ENCODE measurements at places on chromosomes 6 and 20.

GRCh38 chr6:11042750-11043377 lies 1.2 kb downstream of the ELOVL2 start:
- peaks cover 59% of the 10 kb centered on the region for H3K27me3 ChIP-seq
- DNase-seq = no peak
- peaks cover 8% of the 10 kb centered on the region for H3K4me1 ChIP-seq
- H3K27ac ChIP-seq = no peak overlapping the region
- peak overlapping the region; percentile 51 for H3K4me3 ChIP-seq

DNA sequence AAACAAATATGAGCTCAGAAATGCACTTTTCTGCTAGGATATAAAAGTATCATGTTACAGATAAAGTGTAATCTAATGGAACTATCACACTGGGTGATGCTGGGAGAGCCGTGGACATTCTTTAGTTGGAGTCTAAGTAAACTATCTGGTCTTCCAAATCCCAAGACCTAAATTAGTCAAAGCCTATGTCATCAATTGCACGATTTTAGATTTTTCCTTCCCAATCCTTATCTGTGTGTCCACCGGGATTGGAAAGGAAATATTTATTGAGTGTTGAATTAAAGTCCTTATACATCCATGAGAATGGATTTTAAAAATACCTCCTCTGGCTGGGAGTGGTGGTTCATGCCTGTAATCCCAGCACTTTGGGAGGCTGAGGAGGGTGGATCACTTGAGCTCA lies 19.6 kb upstream of the MRAP2 start:
- no peak for DNase-seq
- H3K27ac ChIP-seq = no peak overlapping the region
- peaks cover 4% of the 10 kb centered on the region for H3K27me3 ChIP-seq
- H3K4me1 ChIP-seq = no peaks in the 10 kb centered on the region
- H3K4me3 ChIP-seq = no peak overlapping the region

- no peaks in the 10 kb centered on the region for H3K27me3 ChIP-seq
- H3K36me3 ChIP-seq = peaks cover 4% of the 10 kb centered on the region
- H3K4me3 ChIP-seq = no peak overlapping the region
- DNase-seq = no peak
- no peaks in the 10 kb centered on the region for H3K4me1 ChIP-seq
Observed at GRCh38 chr6:166460473-166461437, 78.0 kb upstream of the MPC1 start.

GRCh38 chr20:52978851-52979250 lies 6.7 kb downstream of the TSHZ2 start:
- peaks cover under 1% of the 10 kb centered on the region for H3K4me1 ChIP-seq
- no peak overlapping the region for H3K27ac ChIP-seq
- peaks cover 25% of the 10 kb centered on the region for H3K27me3 ChIP-seq

DNA sequence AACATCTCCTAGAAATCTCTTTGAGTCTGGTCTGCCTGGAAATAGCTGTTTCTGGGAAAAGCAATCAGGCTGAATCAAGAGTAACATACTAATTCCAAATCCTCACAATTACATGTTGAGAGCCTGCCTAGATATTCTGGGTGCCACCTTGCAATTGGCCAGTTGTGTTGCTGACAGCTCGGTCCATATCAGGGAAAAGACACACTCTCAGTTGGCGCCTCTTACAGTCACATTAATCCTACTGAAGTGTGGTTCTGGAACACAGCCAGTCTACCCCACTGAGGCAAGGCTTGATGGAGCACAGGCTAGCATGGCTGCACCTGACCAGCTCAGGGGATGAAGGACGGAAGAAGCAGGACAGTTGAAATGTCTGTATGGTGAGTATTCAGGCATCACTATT lies 121.4 kb upstream of the TAB2 start:
- no peak overlapping the region for H3K4me3 ChIP-seq
- H3K27ac ChIP-seq = no peak overlapping the region
- no peak for DNase-seq
- H3K27me3 ChIP-seq = no peaks in the 10 kb centered on the region
- peaks cover 58% of the 10 kb centered on the region for H3K36me3 ChIP-seq

GRCh38 chr6:90978046-90978445 lies 391.2 kb upstream of the MAP3K7 start:
- no peaks in the 10 kb centered on the region for H3K27me3 ChIP-seq
- no peak overlapping the region for H3K27ac ChIP-seq
- DNase-seq = no peak
- H3K4me1 ChIP-seq = no peaks in the 10 kb centered on the region

GRCh38 chr6:106885679-106886078 lies 88.8 kb downstream of the CD24 start:
- peaks cover 25% of the 10 kb centered on the region for H3K27me3 ChIP-seq
- no peaks in the 10 kb centered on the region for H3K36me3 ChIP-seq
- H3K27ac ChIP-seq = no peak overlapping the region
- H3K4me1 ChIP-seq = no peaks in the 10 kb centered on the region
- H3K4me3 ChIP-seq = no peak overlapping the region
- DNase-seq = no peak

GRCh38 chr20:22684072-22684762 lies 99.8 kb upstream of the FOXA2 start:
- no peaks in the 10 kb centered on the region for H3K27me3 ChIP-seq
- H3K4me1 ChIP-seq = peaks cover 2% of the 10 kb centered on the region
- no peak overlapping the region for H3K4me3 ChIP-seq
- peak; percentile 55 for DNase-seq

- peaks cover 3% of the 10 kb centered on the region for H3K4me1 ChIP-seq
- peaks cover 41% of the 10 kb centered on the region for H3K27me3 ChIP-seq
- no peak for DNase-seq
- no peak overlapping the region for H3K4me3 ChIP-seq
- no peaks in the 10 kb centered on the region for H3K36me3 ChIP-seq
Observed at GRCh38 chr6:170485159-170485558, 67.9 kb downstream of the PSMB1 start.

DNA sequence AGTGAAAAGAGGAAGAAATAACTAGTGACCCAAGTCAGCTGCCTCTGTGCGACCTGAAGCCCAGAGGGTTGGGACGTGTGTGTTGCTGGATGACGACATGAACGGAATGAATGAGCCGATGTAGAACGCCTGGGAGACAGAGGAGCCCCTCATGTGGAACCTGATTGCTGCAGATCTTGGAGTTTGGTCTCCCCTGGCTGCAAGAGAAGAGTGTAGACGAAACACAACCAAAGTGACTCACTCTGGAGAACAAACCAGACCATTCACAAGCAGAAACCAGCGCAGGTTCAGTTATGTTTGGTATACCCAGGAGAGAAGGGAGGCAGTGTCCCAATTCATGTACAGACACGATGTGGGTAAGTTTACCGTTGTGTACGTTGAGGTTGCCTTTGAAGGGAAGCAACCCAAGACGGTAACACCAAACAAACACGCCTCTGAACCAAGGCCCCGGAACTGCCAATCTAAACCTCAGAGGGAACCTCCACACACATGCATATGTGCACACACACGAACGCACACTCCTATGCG lies 265.9 kb downstream of the BMP7 start:
- H3K4me1 ChIP-seq = no peaks in the 10 kb centered on the region
- no peaks in the 10 kb centered on the region for H3K27me3 ChIP-seq
- H3K4me3 ChIP-seq = no peak overlapping the region

GRCh38 chr20:32285621-32286371 lies 8.3 kb downstream of the KIF3B start:
- no peaks in the 10 kb centered on the region for H3K27me3 ChIP-seq
- H3K36me3 ChIP-seq = peaks cover 13% of the 10 kb centered on the region
- peak; percentile 52 for DNase-seq
- H3K4me3 ChIP-seq = peak overlapping the region; percentile 24
- H3K4me1 ChIP-seq = peaks cover 35% of the 10 kb centered on the region
- peak overlapping the region; percentile 80 for H3K27ac ChIP-seq
